ENCODE measurements at places on chromosomes 2 and 18.

DNA sequence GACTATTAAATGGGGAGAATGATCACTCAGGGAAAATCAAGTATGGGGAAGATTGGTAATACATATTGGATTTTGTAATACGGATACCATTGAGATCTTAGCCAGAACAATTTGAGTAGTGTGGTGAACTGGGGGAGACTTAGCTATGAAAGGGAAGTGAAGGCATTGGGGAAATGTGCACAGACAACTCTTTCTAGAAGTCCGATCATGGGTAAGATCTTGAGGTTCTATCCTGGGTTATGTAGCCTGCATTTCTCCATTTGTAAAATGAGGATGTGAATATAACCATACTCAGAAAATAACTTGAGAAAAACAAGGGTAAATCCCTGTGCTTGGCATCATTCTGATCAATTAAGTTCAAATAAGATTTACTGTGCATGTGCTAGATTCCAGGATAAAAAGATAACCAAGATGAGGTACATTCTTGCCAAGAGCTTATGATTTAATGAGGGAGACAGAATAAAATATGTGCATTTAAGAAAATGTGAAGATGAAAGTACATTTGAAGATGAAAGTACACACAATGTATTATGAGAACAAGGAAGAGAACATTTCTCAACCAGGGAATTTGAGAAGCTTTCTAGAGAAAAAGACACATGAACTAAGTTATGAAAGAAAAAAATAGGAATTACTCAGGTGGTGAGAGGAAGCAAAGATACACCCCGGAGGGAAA, 49.5 kb downstream of the SLC40A1 start:
- DNase-seq: no peak

DNA sequence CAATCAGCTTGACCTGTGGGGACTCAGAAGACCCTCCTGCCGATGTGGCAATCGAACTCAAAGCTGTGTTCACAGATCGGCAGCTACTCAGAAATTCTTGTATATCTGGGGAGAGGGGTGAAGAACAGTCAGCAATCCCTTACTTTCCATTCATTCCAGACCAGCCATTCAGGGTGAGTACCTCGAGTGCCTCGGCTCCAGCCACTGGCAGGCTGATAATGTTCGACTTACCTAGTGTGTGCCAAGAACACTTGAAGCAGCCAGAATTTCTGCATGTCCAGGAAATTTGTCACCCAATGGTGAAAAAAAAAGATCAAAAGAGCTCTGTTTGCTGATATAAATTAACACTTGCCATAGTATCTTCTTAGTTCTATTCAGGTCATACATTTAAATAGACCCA, 2.3 kb downstream of the LGALSL start:
- DNase-seq: no peak

- DNase-seq: no peak
These were observed 490 bp downstream of the BCS1L start for GRCh38 chr2:218659988-218660358.

DNA sequence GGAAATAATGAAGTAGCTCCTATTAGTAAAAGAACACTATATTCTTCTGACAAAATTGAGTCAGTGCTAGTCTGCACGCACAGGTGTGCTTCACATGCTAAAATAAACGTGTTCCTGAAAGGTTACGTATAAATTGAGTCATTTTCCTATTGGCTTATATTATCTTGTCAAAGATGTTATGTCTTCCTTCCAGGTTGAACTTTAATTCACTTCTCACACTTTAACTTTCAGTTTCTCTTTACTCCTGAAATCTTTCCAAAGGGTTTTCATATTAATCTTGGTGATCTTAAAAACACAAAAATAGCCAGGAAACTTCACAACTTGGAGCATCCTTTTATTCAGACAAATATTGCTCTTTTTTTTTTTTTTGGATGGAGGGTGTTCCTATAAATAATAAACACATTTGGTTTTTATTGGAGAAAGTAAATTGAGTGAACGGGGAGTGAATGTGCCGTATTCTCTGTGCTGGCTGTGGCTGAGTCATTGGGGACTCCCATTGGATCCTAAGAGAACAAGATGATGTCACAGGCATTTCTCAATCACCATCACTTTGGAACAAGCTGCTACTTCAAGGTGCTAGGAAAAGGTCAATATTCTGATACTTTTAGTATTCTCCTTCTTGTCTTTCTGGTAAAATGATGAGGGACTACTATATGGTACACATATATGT, 150.2 kb upstream of the SPATS2L start:
- DNase-seq: no peak

- DNase-seq: no peak
These were observed 281.7 kb upstream of the CCDC68 start for GRCh38 chr18:55240978-55241377.

DNA sequence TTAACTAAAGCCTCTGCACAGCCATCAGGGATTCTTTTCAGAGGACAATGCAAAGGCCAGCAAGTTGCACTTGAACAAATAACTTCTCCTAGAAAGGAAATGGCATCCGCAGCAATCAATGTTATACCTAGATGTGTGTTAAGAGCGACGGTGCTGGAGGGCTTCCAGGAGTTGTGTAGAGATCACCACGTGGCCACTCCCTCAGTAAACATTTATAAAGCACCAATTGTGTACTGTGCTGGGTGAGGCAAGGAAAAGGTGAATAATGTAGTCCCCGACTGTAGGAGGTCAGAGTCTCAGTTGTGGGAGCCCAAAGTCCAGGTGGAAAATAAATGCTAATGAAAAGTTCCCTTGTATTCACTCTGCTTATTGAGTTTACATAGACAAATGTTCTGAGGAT, 135.0 kb downstream of the ALK start:
- no peak for DNase-seq

All from NCI-H1694 (cell line).